Astrocyte (in vitro differentiated cells and primary cell): ENCODE measurements at places on chromosomes 7 and 10.
A peak's percentile ranks its signal among the peaks of the same experiment; 100 is the strongest.

DNA sequence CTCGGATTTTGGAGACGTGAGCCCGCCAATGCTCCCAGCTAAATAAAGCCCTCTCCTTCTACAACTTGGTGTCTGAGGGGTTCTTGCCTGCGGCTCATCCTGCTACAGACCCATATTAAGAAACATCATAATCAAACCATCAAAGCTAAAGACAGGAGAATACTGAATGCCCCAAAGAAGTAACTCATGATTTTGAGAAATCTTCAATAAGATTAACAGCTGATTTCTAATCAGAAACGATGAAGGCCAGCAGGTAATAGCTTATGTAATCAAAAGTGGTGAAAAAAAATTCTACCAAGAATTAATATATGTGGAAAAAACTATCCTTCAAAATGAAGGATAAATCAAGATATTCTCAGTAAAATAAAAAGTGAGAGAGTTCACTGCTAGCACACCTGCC, 130.3 kb downstream of the DNAJC1 start:
- no peaks in the 10 kb centered on the region for H3K4me1 ChIP-seq
- DNase-seq: no peak
- H3K27me3 ChIP-seq: no peaks in the 10 kb centered on the region
- H3K36me3 ChIP-seq: no peaks in the 10 kb centered on the region
- no peak overlapping the region for H3K4me3 ChIP-seq

- no peaks in the 10 kb centered on the region for H3K4me1 ChIP-seq
- DNase-seq: no peak
- H3K4me3 ChIP-seq: no peak overlapping the region
These were observed 107.5 kb downstream of the GRB10 start for GRCh38 chr7:50674896-50675835.

GRCh38 chr10:108439397-108439796, 1274.9 kb upstream of the SORCS1 start:
- no peaks in the 10 kb centered on the region for H3K27me3 ChIP-seq
- no peaks in the 10 kb centered on the region for H3K36me3 ChIP-seq
- no peaks in the 10 kb centered on the region for H3K4me1 ChIP-seq
- H3K27ac ChIP-seq: no peak overlapping the region

- H3K36me3 ChIP-seq: no peaks in the 10 kb centered on the region
- H3K27me3 ChIP-seq: no peaks in the 10 kb centered on the region
- H3K4me3 ChIP-seq: no peak overlapping the region
- DNase-seq: no peak
- peak overlapping the region; percentile 76 for H3K27ac ChIP-seq
These were observed 5.9 kb downstream of the TTYH3 start for GRCh38 chr7:2637505-2638223.

DNA sequence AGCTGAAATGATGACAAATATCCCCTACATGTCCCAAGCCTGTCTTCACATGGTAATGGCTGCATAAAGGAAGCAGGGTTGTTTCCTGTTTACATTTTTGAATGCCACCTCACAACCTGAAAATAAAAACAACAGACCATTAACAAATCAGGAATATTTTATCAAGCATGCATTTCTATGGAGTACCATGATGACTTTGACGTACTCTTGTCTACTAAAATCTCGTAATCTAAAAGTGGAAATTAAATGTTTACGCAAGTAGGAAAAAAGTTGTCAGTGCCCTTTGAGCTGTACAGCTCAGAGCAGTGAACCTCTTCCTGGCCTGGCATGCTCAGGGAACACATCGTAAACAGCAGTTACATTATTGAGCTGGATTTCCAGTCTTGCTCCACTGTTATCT, 194.1 kb downstream of the INHBA start:
- H3K36me3 ChIP-seq: no peaks in the 10 kb centered on the region
- H3K4me1 ChIP-seq: no peaks in the 10 kb centered on the region
- no peak overlapping the region for H3K27ac ChIP-seq
- H3K27me3 ChIP-seq: no peaks in the 10 kb centered on the region
- no peak overlapping the region for H3K4me3 ChIP-seq

- no peaks in the 10 kb centered on the region for H3K27me3 ChIP-seq
- no peaks in the 10 kb centered on the region for H3K36me3 ChIP-seq
- H3K4me1 ChIP-seq: peaks cover 52% of the 10 kb centered on the region
These were observed 291.3 kb downstream of the PTEN start for GRCh38 chr10:88154596-88155250.

DNA sequence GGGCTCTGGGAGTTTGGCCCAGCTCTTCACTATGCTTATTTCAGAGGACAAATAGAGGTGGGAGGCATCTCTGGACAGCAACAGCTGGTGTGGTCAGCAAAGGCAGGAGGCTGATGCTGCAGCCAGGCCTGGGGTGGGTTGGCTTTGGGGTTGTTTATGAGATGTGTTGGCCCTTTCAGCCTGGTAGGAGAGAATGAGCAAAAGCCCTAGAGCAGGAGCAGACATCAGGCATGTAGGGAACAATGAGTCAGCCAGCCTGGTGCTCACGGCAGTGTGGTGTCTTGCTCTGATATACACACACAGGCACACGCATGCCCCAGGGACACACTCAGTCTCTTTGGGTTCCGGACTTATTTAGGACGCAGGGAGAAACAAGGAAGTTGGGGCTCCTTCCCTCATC, 157.1 kb downstream of the PRKCQ start:
- peaks cover 3% of the 10 kb centered on the region for H3K4me1 ChIP-seq
- H3K36me3 ChIP-seq: no peaks in the 10 kb centered on the region
- H3K27ac ChIP-seq: no peak overlapping the region
- peaks cover 3% of the 10 kb centered on the region for H3K27me3 ChIP-seq
- no peak for DNase-seq
- no peak overlapping the region for H3K4me3 ChIP-seq

DNA sequence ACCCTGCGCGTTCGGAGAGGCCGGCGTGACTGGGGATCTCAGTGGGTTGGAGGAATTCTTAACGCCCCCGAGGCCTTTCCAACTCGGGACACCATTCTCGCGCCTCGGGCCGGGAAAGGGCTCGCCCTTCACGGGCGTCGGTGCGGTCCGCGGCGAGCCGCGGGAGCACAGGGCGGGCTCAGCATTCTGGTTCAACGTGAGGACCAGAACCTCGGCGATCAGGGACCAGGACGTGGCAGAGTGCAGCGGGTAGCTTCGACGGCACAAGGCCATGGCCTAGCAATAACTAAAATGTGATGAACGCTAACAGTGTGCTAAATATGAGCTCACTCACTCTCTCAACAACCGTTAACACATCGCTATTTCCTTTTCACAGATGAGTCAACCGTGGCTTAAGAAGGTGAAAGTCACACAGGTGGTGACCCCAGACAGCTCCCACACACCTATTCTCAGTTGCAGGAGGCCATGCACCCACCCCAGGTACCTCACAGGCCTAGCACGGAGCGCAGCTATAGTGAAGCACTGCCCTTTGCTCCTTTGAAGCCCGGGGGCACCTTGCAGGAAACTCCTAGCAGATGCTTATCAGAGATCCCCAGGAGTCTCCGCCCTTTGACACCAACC, 4.5 kb upstream of the EMX2 start:
- no peaks in the 10 kb centered on the region for H3K36me3 ChIP-seq
- H3K4me1 ChIP-seq: peaks cover 5% of the 10 kb centered on the region
- H3K4me3 ChIP-seq: peak overlapping the region; percentile 39
- no peak overlapping the region for H3K27ac ChIP-seq

DNA sequence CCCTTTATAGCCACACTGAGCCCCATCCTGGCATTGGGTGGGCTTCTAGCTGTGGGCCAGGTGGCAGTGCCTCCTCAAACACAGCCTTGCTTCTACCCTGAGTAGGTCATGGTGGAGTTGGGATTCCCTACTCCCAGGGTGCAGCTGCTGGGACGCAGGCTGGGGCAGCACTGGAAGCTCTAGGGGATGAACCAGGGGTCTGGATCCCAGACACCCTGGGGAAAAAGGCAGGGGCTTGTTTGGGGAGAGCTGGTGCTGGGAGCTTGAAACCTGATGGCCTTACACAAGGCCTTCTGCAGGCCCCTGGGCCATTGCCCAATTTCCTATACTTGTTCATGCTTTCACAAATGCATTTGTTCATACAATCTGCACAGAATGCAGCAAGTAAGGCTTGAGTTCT, 103.7 kb upstream of the CTBP2 start:
- H3K27ac ChIP-seq: no peak overlapping the region
- no peaks in the 10 kb centered on the region for H3K27me3 ChIP-seq
- no peaks in the 10 kb centered on the region for H3K36me3 ChIP-seq
- H3K4me1 ChIP-seq: peaks cover 12% of the 10 kb centered on the region

DNA sequence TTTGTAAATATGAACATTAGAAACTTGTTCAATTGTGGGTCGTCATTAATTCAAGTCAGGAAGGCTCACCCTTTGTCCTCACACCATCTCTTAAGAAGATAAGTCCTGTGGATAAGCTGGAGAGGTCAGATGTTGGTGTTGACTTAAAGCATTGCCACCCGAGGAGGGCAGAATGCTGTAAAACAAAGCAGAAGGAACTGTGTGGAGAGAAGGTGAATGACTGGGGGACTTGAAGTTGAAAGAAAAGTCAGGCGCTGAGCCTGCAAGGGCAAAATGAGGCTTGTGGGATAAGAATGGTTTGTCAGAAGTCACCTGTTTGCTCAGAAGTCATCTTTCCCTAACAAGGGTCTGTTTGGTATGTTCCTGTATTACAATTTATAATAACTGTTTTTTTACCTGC, 9.1 kb downstream of the RPA3 start:
- H3K27ac ChIP-seq: no peak overlapping the region
- peaks cover 12% of the 10 kb centered on the region for H3K4me1 ChIP-seq
- H3K36me3 ChIP-seq: no peaks in the 10 kb centered on the region
- DNase-seq: no peak

- peaks cover 13% of the 10 kb centered on the region for H3K4me1 ChIP-seq
- no peak overlapping the region for H3K27ac ChIP-seq
- H3K36me3 ChIP-seq: no peaks in the 10 kb centered on the region
- peak; percentile 76 for DNase-seq
- H3K4me3 ChIP-seq: no peak overlapping the region
These were observed 195.0 kb downstream of the MTERF1 start for GRCh38 chr7:91685544-91685943.

GRCh38 chr10:70234668-70235447, 1.6 kb upstream of the PPA1 start:
- no peak overlapping the region for H3K4me3 ChIP-seq
- H3K36me3 ChIP-seq: no peaks in the 10 kb centered on the region
- DNase-seq: peak; percentile 35
- peaks cover 10% of the 10 kb centered on the region for H3K4me1 ChIP-seq

GRCh38 chr7:122068046-122068445, 76.0 kb downstream of the AASS start:
- no peak overlapping the region for H3K27ac ChIP-seq
- H3K4me1 ChIP-seq: no peaks in the 10 kb centered on the region
- DNase-seq: no peak
